ENCODE measurements at places on chromosomes 5 and 9.

GRCh38 chr9:124629600-124629999 is 122.4 kb upstream of the NR5A1 start:
- no peak for DNase-seq

GRCh38 chr5:53173083-53173482 is 63.5 kb upstream of the MOCS2 start:
- no peak for DNase-seq

- DNase-seq, result no peak
Observed at GRCh38 chr5:94024101-94024500, 282.7 kb upstream of the POU5F2 start.

GRCh38 chr5:122067390-122067789 is 10.7 kb downstream of the LOX start:
- no peak for DNase-seq

GRCh38 chr9:131500939-131501541 is 1.7 kb upstream of the POMT1 start:
- DNase-seq, result no peak

GRCh38 chr9:18184401-18184800 is 289.6 kb upstream of the ADAMTSL1 start:
- no peak for DNase-seq

GRCh38 chr5:38529955-38530646 is 26.3 kb downstream of the LIFR start:
- no peak for DNase-seq

DNA sequence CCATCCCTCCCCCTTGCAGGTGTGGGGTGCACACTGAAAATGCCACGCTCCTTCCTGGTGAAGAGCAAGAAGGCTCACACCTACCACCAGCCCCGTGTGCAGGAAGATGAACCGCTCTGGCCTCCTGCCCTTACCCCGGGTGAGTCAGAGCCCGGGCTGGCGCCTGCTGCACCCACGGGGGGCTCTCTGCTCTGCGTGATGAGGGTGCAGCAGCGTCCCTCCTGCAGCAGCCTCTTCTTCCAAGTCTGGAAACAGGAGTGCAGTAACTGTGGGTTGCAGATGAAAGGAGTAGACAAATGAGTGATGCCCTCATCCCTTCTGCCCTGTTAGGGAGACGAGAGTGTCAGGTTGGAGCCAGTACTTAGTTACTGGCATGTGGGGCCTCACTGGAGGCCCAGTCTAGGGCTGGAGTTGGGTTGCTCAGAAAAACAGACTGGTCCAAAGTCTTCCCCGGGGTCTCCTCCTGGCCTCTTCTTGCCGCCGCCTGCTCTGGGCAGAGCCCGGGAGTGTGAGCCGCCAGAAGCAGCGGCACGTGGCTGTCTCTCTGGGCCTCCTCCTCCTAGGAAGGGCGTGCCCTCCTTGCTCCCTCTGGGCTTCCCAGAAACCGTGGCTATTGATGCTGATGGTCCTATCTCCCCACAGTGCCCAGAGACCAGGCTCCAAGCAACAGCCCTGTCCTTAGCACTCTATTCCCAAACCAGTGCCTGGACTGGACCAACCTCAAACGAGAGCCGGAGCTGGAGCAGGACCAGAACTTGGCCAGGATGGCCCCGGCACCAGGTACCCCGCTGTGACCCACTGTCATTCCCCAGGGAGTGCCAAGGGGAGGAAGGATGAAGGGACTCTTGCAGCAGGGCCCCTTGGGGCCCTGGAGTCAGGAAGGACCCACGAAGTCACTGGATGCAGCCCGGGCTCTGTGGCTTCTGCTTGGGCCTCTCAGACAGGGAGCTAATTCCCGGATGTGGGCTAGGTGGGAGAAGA is 8.4 kb downstream of the GFI1B start:
- no peak for DNase-seq

DNA sequence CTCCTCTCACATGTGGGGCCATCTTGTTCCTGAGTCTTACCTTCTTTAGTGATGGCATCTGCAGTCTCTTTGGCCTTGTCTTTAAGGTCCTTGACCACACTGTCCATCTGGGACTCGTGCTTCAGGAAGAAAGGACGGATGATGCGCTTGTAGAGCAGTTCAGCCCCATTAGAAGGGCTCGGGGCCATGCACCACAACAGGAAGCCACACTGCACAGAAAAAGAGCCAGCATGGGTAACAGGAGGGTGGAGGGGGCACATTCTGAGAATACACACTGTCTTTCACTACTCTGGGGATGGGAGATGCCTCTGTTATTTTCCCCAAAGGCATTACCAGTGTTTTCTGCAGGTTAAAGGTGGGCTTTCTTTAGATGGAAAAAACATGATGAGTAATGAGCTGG is 25.9 kb downstream of the SRP19 start:
- no peak for DNase-seq

DNA sequence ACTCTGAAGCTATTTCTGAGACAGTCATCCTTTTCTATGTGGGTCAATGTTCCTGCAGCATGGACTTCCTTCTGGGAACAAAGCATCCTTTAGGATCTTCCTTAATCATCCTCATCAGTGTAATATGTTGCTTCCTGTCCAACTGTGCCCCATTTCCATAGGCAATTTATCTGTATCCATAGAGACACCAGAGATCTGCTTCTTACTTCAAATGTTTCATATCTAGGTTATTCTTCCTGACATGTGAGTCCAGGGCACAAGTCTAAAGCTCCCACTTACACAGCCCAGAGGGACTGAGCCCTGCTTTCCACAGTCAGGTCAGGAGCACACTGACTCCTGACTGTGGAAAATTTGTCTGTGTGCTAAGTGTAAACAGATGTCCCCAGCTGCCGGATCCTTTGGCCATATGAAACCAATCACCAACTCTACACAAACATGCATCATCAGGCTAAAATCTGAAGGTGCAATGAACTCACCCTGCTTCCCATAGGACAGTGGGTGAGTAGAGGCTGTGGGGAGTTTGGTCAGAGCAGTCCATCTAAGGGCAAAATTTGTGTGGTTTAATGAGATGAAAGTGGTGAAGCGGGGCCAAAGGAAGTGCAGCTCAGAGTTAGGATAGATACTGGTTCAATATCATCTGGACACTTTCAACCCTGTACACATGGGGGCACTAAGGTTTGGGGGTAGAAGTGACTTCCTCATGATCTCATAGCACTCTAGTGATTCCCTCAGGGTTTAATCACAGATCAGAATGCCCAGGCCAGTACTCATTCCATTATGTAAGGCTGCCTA is 85.2 kb upstream of the TNC start:
- DNase-seq, result no peak

DNA sequence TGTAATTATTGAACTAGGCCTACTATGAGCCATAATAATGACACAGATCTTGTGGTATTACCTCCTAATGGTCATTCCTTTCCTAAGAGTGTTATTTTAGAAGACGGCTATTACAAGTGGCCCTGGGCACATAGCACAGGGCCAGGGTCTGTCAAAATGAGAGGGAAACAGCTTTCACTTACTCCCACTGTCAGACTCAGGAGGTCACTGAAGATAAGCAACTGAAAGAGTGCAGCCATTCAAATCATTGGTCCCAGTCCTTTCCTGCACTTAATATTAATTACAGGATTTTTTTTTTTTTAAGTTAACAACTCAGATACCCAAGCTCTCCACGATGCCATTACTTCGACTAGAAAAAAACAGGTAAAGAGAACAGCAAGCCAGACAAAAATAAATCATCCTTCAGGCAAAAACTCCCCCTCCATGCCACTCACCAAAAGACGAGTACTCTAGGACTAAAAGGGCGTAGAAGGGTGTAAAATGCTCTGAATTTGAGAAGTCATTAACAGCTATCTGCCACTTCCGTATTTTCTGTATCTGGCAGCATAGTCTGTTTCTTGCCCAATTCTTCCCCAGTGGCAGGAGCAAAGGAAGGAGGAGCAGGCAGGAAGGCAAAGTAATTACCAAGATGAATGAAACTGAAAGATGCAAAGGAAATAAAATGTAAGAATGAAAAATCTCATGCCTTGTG is 87.4 kb downstream of the ZNF608 start:
- no peak for DNase-seq

DNA sequence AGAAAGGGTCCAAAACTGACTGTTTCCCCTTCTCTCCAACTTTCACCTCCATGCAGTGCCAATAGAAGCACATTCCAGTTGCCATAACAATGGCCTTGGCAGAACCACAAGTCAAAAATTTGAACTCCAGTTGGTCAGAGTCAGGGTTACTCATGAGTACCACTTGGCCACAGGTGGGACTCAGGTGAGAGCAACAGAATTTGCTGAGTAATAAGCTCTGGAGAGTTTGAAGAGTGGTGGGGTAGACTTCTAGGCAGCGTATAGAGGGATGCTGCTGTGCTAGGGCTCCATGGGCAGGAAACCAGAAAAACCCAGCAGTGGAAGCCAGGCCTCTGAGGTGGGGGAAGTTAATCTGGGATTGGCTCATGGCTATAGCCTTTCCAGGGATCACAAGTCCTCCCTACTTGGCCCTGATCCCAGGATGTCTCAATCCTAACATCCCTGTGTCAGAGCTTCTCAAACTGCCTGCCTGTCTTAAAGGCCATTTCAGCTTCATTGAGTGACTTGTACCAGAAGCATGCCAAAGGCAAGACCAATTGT is 30.2 kb downstream of the SNX18 start:
- no peak for DNase-seq

DNA sequence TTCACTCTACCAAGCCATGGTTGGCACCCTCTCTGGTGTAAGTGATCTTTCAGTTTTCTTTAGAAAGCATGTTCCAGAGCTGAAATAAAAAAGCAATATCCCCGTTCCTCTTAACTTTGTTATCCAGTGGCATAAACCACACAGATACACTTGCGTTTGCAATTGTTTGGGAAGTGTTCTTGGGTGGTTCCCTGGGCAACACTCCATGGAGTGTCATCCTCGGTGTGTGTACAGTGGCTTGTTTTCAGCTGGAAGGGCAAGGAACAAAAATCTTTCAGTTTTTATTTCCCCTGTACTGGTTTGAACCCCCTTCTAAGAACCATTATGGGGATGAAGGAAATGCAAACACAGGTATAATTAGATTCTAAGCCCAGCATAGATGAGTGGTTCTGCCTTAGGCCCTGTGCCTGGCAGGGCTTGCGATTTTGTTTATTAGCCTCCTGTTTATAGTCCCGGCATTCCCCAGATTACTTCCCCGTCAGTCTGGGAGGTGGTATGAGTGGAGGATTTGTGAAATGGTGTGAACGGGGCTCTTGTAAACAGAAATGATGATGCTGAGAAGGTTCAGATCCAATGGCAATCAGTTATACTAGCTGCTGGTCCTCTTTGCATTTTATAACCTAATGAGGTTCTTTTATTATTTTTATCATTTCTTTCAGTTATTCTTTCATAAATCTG is 76.0 kb upstream of the CD180 start:
- DNase-seq, result no peak

- no peak for DNase-seq
Observed at GRCh38 chr5:173640156-173640804, 23.8 kb upstream of the BOD1 start.

DNA sequence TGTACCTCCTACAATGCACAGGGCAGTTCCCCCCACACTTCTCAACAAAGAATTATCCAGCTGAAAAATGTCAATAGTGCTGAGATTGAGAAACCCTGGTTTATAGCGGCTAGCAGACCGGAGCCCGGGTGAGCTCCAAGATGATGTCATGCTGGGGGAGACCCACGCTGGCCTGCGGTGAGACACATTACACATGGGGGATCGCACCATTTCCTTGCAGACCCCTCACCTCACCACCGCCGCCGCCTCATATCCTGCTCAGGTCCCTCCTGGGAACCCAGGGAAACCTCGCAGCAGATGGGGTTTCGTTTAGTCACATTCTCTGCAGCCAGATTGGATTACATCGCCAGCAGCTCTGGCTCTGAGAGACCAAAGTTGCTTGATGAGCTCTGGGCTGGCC is 14.7 kb upstream of the TNC start:
- DNase-seq, result no peak

DNA sequence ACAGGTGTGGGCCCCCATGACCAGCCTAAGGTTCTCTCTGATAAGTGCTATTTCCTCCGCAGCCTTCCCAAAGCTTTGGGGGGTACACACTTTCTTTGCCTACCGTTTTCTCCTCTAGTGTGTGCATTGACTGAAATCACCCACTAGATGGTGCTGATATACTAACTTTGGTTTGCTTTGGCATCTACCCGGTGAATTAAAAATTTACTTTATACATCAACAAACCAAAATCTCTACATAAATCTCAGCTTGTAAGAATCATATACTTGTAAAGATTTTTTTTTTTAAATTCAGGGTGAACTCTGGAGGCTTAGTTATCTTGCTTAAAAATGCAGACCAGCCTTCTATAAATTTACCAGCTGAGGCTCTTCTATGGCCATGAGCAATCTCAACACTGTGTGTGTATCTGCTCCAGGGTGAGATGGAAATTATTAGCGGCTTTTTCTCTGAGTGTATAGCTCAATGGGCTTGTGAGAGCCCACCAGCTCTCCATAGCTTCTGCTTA is 475.7 kb upstream of the TNC start:
- peak; percentile 49 for DNase-seq

DNA sequence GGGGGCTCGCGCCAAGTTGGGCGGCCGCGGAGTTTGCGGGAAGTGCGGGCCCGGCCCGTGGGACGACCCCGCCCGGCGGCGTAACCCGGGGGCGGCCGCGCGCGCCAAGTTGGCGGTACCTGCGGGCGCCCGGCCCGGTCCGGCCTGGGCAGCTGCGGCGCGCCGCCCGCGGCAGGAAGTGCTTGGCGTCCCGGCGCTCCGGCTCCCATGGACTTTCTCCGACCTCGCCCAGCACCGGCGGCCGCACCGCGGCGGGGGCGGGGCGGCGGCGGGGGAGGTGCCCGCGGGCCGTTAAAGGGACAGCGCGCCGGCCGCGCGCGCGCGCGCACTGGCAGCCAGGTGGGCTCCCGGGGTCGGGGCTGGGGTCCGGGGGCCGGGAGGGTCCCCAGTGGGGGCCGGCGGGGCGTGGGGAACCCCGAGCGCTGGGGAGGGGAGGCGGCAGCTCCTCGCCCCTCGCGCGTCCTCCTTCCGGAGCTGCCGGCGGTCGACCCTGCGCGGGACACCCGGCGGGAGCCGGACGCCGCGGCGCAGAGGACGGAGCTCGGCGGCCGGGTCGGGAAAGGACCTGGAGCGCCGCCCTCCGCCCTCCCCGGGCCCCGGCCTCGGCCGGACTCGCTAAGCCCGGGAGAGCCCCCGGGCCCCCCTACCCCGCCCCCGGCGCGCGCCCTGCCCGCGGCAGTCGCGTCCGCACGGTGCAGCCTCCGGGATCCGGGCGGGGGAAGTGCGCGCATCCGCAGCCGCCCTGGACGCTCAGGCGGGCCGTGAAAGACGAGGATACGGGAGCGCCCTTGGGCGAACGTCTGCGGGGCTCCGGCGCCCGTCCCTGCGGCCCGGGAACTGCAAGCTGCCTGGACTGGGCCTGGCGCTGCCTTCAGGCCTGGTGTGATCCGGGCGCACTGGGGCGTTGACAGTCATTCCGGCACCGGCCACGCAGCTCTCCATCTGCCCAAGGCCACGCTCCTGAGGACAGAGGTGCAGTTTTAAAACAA is at the start of gene NACC2:
Gene NACC2 (minus strand): TSS at position 220 of the 989 bp plus-strand sequence. CDS start 44,768 bp downstream, outside the sequence.
- no peak for DNase-seq

GRCh38 chr5:150234576-150235499 is 45.0 kb downstream of the SLC6A7 start:
- DNase-seq, result no peak

Measured in H1 (cell line).